A549 treated with CpdA at 1 μM for 4 hours (cell line): ENCODE measurements at places on chromosomes 12 and 14. TPM values are rescaled to one million over a fixed set of nuclear protein-coding genes. Genes with fewer than 3 reads are reported as not detected.

Gene TTC9
- 1.8 to 2.1 TPM (median 2.0 TPM) in 5 replicates for total RNA-seq

Gene NEUROD4
- not detected in 5 replicates for total RNA-seq

Gene CNIH1
- 230 to 336 TPM (median 263 TPM) in 5 replicates for total RNA-seq

Gene INHBC
- 0.03 to 0.07 TPM in 2 of 5 replicates, not detected in the others for total RNA-seq

Gene PIANP
- 0.43 to 1.0 TPM (median 0.87 TPM) in 5 replicates for total RNA-seq

Gene NR1H4
- 0.05 to 0.23 TPM (median 0.09 TPM) in 3 of 5 replicates, not detected in the others for total RNA-seq

Gene TPPP2
- not detected in 5 replicates for total RNA-seq

Gene FGF6
- total RNA-seq, result not detected in 5 replicates

Gene FAM90A1
- total RNA-seq, result 0.06 to 0.14 TPM (median 0.09 TPM) in 4 of 5 replicates, not detected in the other

Gene LRFN5
- not detected in 5 replicates for total RNA-seq

Gene SLC7A8
- total RNA-seq, result 0.18 to 0.82 TPM (median 0.42 TPM) in 5 replicates

Gene RAD9B
- 0.20 to 0.53 TPM (median 0.27 TPM) in 4 of 5 replicates, not detected in the other for total RNA-seq

Gene PRR4
- total RNA-seq, result 1.5 to 4.3 TPM (median 3.3 TPM) in 5 replicates

Gene SCNN1A
- total RNA-seq, result 2.6 to 6.0 TPM (median 3.6 TPM) in 5 replicates

Gene HPD
- 1.3 to 1.6 TPM (median 1.5 TPM) in 5 replicates for total RNA-seq

Gene MAX
- total RNA-seq, result 57.9 to 70.2 TPM (median 63.0 TPM) in 5 replicates

Gene TMTC1
- 0.03 to 0.12 TPM (median 0.08 TPM) in 5 replicates for total RNA-seq

Gene HOMEZ
- 7.4 to 10.9 TPM (median 7.7 TPM) in 5 replicates for total RNA-seq

Gene COQ5
- total RNA-seq, result 26.4 to 30.7 TPM (median 28.3 TPM) in 5 replicates

Gene PLA2G1B
- not detected in 5 replicates for total RNA-seq

Gene OTX2
- total RNA-seq, result not detected in 5 replicates
